ENCODE measurements at places on chromosomes 2 and 18.

DNA sequence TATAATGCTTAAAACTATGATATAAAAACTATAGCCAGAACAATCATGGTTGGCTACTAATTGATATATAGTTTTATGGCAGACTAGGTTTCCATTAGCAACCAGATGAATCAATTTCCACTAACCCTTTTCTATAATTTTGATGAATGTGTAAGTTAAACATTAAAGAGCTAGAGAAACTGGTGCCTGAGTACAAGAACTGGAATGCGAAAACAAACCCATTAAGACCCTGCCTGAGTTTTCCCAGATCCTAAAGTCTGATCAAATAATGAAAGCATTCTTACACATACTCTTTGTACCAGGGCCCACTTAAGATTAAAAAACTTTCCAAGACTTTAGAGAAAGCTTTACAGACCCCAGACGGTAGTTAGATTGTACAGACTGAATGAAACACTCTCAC lies 21.3 kb downstream of the MRPL19 start:
- no peak for DNase-seq

- no peak for DNase-seq
Observed at GRCh38 chr18:45054636-45055035, 373.9 kb downstream of the SETBP1 start.

DNA sequence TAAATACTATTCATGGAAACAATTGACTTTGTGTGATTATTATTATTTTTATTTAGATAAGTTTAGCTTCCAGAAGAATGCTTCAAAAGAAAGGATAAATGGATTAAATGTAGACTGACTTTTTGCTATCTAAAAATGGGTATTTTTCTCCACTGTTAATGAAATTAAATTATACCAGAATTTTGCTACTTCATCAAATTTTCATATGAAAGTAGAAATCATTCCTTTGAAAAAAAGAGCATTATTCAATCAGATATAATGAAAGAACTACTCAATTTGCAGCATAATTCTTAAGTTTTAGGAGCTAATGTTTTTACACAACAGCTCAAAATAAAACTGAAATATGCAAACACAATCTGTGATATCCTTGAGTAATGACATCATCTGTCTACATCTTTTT lies 1424.6 kb downstream of the DPP10 start:
- no peak for DNase-seq

- peak; percentile 49 for DNase-seq
Observed at GRCh38 chr18:5295231-5295920, at the start of gene ZBTB14. Gene ZBTB14, minus strand, starts transcription at chr18:5295726. Its CDS starts 2,480 bp downstream, at chr18:5293246.

DNA sequence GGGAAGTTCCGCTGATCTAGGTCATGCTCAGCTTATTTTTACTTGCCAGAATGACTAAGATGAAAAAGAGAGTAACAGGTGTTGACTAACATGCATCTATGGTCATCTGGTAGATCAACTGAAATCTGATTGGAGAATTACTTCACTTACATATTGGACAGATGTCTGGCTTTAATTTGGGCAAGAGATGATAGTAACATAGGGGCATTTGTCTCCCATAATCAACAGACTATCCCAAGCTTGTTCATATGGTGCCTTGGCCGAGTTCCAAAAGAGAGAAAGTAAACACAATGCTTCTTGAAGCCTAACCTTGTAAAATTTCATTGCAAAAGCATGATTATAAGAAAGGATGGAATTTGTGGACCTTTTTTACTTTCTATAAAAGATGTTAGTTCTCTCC lies 503.7 kb downstream of the ADCYAP1 start:
- DNase-seq: no peak

DNA sequence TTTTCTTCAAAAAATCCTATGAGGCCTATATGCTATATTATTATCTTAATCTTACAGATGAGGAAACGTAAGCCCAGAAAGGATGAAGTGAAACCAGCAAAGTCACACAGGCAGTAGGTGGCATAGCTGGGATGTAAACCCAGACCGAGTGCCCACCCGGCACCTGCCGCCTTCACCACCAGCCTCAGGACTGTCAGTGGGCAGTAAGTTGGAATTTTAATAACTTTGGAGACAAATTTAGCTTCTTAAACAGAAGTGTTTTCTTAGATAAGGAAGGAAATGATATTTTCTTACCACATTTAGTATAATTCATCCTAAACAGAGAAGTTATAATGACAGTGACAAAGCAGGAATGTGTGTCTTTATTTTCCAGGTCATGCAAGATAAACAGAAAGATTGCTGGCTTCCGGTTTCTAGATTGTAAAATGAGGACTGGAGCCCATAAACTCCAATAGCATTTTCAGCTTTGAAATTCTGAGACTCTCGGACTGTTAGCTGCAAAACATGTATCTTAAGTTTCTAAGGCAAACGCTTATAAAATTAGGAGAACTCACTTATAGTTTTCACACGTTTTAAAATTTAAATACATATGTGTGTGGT lies 59.3 kb downstream of the CD8B2 start:
- no peak for DNase-seq

GRCh38 chr2:136149011-136149410 lies 31.1 kb upstream of the CXCR4 start:
- DNase-seq: no peak

DNA sequence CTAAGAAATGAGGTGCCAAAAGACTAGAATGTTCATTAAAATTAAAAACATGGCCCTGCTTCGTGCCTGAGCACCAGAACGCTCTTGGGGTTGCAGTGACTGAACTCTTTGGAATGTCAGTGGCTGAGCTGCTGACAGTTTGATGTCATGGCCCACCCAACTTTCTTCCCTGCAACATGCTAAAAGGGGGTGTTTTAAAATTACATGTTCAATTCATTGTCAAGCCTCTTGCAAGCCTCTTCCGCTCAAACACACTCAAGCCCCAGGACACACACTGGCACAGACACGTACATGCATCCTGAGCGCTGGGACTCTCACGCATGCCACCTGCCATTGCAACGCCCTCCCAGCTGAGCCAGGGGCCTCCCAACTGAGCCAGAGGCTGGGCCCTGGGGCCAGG lies 12.6 kb downstream of the RUFY4 start:
- no peak for DNase-seq

GRCh38 chr2:103809941-103810441 lies 1043.9 kb upstream of the POU3F3 start:
- no peak for DNase-seq

DNA sequence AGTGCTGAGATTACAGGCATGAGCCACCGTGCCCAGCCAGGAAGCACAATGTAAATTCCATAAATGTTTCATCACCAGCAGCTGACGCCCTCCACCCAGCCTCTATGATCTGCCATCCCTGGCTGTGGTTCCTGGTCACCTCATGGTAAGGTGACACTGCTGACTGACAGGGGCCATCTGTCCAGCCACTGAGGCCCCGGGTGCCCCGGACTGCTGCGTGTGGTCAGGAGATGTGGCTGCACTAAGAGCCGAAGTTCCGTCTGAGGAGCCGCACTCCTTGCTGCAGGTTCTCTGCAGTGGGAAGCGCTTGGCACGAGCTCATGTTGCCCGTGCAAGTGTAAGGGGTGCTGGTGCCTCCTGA lies 10.9 kb downstream of the NTSR2 start:
- DNase-seq: no peak

DNA sequence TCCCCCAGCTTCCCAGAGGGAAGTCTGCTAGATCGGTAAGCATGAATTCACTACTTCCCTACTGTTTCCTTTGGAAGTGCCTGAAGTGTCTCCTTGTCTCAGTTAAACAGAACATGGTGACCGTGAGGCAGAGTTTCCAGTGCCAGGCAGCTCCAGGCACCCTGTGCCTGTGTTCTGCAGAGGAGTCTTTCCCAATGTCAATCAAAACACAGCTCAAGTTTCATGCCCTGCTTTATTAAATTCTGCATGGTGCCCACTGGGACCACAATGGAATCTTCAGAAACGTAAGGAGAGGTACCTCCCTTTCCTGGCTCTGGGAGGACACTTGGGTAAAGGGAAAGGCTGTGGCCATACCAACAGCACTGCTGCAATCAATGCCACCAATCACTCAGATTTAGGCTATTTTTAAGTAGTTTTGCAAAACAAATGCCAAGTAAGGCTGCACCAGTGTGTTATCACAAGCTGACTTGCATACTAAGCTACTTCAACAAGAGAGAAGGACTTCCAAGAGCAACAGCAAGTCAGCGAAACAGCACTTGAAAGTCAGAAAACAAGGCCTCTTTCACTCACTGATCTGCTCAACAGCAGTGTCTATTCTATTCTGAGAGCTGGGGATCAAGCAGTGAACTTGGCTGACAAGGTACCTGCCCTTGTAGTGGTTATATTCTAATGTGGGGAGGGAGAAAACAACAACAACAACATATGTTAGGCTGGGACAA lies 14.9 kb downstream of the LPIN2 start:
- DNase-seq: no peak

DNA sequence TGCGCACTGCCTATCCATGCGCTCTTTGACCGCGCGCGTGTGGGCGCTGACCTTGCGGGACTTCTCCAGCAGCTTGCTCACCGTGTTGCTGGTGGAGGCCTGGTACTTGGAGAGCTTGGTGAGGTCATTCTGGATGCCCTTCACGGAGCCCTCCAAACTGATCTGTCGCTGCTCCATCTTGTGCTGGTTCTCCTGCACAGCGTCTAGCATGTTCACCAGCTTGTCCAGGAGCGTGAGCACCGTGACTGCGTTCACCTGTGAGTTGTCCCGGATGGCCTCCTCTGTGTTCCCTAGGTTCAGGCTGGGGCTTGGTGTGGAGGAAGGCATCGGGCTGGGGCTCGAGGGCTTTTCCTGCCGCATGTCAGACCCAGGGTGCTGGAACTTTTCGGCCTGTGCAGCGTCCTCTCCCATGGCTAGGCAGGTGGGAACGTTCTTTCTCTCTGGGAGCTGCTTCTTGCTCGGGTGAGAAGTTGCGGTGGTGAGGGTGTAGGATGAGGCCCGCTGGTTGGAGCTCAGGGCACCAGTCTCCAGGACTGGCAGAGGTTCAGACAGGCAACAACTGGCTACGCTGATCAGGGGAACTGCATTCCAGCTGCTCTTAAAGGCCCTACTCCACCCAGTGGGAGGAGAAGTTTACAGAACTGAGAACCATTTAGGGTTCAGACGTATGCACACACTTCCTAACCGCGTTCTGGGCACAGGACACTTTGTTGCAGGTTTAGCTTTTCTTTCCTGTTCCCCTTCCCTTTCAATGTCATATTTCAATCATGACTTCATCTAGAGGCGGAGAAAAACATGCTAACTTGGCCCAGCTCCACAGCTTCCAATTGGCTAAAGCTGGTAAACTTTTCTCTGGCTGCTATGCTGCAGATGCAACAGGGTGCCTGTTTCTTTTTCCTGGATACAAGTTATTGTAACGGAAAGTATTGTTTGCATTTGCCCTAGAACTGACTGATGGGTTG lies at the start of gene CAVIN2:
Gene CAVIN2, minus strand, starts transcription at position 574 of the 962 bp plus-strand sequence. Its CDS starts 163 bp downstream, at position 411.
- no peak for DNase-seq

DNA sequence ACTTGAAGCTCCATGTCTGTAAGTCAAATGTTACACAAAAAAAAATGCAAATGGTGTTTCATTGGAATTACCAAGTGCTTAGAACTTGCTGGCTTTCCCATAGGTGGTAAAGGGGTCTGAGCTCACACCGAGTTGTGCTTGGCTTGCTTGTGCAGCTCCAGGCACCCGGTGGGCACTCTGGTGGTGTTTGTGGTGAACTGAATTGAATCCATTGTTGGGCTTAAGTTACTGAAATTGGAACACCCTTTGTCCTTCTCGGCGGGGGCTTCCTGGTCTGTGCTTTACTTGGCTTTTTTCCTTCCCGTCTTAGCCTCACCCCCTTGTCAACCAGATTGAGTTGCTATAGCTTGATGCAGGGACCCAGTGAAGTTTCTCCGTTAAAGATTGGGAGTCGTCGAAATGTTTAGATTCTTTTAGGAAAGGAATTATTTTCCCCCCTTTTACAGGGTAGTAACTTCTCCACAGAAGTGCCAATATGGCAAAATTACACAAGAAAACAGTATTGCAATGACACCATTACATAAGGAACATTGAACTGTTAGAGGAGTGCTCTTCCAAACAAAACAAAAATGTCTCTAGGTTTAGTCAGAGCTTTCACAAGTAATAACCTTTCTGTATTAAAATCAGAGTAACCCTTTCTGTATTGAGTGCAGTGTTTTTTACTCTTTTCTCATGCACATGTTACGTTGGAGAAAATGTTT lies 97.9 kb upstream of the IL1R2 start:
- DNase-seq: no peak

GRCh38 chr2:135904341-135904989 lies 28.2 kb upstream of the MCM6 start:
- no peak for DNase-seq

- no peak for DNase-seq
Observed at GRCh38 chr2:48482313-48482712, 47.6 kb upstream of the STON1 start.
